Aorta (tissue), 5 donors: ENCODE measurements at places on chromosomes 2 and 18. TPM values are rescaled to one million over a fixed set of nuclear protein-coding genes. Genes with fewer than 3 reads are reported as not detected.

Gene CIB4
- total RNA-seq = 0.60 TPM

- DNase-seq = peak; percentile 87
Observed at GRCh38 chr2:112646102-112646719, 472 bp downstream of the SLC20A1 start.

GRCh38 chr2:3450385-3451010, 68.8 kb downstream of the ADI1 start:
- no peak for DNase-seq

DNA sequence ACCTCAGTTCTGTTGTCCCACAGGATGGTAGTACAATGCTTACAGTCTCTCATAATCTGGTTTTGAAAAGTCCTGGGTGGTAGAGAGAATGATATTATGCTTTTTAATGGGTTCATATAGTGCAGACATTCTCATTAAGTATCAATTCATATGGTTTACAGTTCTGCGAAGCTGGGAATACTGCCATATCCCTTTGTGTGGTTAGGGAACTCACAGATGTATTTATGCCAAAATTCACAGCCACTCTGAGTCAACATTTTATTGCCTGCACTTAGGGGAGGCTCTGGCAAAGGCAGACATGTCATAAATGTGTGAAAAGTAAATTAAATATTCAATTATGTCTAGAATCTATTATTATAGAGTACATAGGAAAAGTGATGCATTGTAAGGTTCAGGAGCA, 808.2 kb downstream of the SUCLG1 start:
- DNase-seq = no peak

- no peak for DNase-seq
Observed at GRCh38 chr18:2917259-2918047, 70.6 kb downstream of the EMILIN2 start.

DNA sequence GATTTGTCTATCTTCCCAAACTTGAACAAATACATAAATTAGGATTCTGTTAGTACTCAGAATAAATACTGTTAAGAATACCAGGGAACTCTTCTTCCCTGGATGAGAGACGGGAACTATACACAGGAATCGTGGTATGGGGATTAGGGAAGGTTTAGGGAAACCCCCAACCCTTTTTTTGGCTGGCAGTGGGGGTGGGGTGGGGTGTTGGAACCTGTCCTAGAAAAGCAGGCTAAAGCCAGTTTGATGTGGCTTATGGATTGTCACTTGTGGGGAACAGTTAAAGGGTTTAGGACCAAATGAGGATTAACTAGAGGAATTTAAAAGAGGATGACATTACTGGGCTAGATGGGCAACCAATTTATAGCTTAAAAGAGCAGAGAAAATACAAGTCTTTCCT, 1.8 kb downstream of the SLC4A10 start:
- DNase-seq = no peak

Gene ZNF521
- total RNA-seq = 88.7 TPM
